ENCODE measurements at places on chromosomes 2 and 18.

DNA sequence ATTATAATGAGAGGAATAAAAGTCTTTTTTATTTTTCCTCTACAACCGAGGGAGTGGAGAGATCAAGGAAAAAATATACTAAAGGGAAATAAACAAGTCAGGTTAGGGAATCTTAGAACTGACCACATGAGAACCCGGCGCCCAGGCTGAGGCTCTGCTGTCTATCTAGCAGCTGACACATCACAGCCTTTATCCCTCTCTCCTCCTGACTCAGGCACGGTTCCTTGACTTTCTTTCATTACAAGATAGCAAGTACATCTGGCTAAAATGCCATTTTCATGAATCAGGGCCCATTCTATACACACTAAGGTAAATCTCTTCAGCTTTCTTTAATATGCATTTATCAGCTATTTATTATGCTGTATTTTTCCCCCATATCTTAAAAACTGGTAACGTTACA lies 296.0 kb downstream of the TMX3 start:
- no peaks in the 10 kb centered on the region for H3K4me1 ChIP-seq
- DNase-seq, result no peak
- H3K27me3 ChIP-seq, result no peaks in the 10 kb centered on the region
- H3K4me3 ChIP-seq, result no peak overlapping the region
- no peaks in the 10 kb centered on the region for H3K36me3 ChIP-seq

GRCh38 chr18:75544051-75544481 lies 116.6 kb upstream of the SMIM21 start:
- no peak for DNase-seq
- H3K27me3 ChIP-seq, result no peaks in the 10 kb centered on the region
- no peaks in the 10 kb centered on the region for H3K36me3 ChIP-seq
- no peaks in the 10 kb centered on the region for H3K4me1 ChIP-seq
- no peak overlapping the region for H3K4me3 ChIP-seq

GRCh38 chr2:221596192-221596591 lies 24.1 kb upstream of the EPHA4 start:
- H3K36me3 ChIP-seq, result no peaks in the 10 kb centered on the region
- H3K4me3 ChIP-seq, result no peak overlapping the region
- no peak for DNase-seq
- no peaks in the 10 kb centered on the region for H3K27me3 ChIP-seq

- DNase-seq, result no peak
- H3K4me3 ChIP-seq, result no peak overlapping the region
- H3K27me3 ChIP-seq, result no peaks in the 10 kb centered on the region
- H3K4me1 ChIP-seq, result peaks cover 26% of the 10 kb centered on the region
- H3K27ac ChIP-seq, result no peak overlapping the region
Measured at GRCh38 chr2:179449010-179449409, 184.4 kb upstream of the SESTD1 start.

DNA sequence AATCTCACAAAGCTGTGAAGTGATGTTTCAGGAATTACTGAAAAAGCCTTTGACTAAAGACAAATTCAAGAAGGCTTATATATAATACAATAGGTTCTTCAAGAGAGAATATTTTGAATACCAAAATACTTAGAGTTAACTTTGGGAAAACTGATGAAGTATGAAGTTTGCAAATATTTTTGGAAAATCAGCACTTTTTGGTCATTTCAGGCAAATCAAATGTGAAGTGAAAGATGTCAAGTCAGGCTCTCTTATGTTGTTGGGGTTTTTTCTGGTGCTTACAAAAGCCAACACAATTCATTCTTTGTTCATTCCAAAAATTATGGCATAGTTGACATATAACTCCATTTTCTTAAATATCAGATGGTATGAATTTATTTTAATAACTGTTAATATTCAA lies 14.7 kb upstream of the ASNSD1 start:
- H3K27ac ChIP-seq, result no peak overlapping the region
- H3K4me1 ChIP-seq, result peaks cover 2% of the 10 kb centered on the region
- no peaks in the 10 kb centered on the region for H3K36me3 ChIP-seq
- no peak overlapping the region for H3K4me3 ChIP-seq
- H3K27me3 ChIP-seq, result no peaks in the 10 kb centered on the region

Data from GM23338 (cell line).